Chondrocyte (in vitro differentiated cells): ENCODE measurements at places on chromosomes 5 and 9. TPM values are rescaled to one million over a fixed set of nuclear protein-coding genes. Genes with fewer than 3 reads are reported as not detected.
A peak's percentile ranks its signal among the peaks of the same experiment; 100 is the strongest.

GRCh38 chr9:10204276-10204675 lies 408.5 kb downstream of the PTPRD start:
- H3K27me3 ChIP-seq: peaks cover 21% of the 10 kb centered on the region
- H3K4me1 ChIP-seq: peaks cover 7% of the 10 kb centered on the region
- no peak for DNase-seq
- H3K27ac ChIP-seq: no peak overlapping the region
- H3K36me3 ChIP-seq: no peaks in the 10 kb centered on the region
- H3K4me3 ChIP-seq: no peak overlapping the region

DNA sequence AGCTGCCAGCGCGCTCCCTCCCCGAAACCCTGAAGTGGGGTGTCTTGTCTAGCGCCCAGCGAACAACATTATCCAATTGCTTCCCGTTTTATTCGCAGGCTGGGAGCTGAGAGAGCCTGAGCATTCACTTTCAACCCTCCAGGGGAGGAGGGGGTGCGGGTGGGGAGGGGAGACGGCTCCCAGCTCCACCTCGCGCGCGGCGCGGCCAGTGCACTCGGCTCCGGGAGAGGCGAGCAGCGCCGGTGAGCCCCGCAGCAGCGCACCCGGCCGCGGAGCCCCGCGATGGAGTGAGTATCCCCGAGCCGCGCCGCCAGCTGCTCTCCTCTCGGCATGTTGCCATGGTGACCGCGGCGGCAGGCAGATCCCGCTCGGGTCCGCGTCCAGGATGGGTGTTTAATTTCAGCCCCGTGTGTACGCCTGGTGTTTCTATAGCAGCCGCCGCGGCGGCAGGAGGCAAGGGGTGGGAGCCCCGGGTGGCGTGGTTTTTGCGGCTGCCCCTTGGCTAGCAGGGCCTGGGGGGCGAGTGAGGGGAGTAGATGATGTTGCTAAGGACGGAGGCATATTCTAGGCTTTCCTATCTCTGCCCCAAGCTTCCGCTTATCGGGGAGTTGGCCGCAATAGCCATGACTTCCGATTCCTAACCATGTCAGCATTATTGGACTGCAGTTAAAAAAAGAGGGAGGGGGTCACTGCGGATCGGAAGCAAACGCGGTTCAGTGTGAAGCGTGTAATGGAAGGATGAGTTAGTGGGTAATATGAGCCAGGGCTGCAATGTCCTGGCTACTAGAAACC lies 139.2 kb upstream of the PALM2AKAP2 start:
- peaks cover 14% of the 10 kb centered on the region for H3K4me1 ChIP-seq
- peaks cover 2% of the 10 kb centered on the region for H3K36me3 ChIP-seq
- H3K4me3 ChIP-seq: peak overlapping the region; percentile 73
- H3K27me3 ChIP-seq: peaks cover 7% of the 10 kb centered on the region
- H3K27ac ChIP-seq: no peak overlapping the region

Gene CEL
- 0.87 to 1.5 TPM (median 1.1 TPM) in 3 replicates for total RNA-seq

Gene SLC23A1
- total RNA-seq: not detected in 3 replicates

Gene RAB3C
- not detected in 3 replicates for total RNA-seq
